Breast epithelium (tissue), 4 donors: ENCODE measurements at places on chromosomes 12 and 14. TPM values are rescaled to one million over a fixed set of nuclear protein-coding genes. Genes with fewer than 3 reads are reported as not detected.

Gene OR10P1
- not detected for total RNA-seq

DNA sequence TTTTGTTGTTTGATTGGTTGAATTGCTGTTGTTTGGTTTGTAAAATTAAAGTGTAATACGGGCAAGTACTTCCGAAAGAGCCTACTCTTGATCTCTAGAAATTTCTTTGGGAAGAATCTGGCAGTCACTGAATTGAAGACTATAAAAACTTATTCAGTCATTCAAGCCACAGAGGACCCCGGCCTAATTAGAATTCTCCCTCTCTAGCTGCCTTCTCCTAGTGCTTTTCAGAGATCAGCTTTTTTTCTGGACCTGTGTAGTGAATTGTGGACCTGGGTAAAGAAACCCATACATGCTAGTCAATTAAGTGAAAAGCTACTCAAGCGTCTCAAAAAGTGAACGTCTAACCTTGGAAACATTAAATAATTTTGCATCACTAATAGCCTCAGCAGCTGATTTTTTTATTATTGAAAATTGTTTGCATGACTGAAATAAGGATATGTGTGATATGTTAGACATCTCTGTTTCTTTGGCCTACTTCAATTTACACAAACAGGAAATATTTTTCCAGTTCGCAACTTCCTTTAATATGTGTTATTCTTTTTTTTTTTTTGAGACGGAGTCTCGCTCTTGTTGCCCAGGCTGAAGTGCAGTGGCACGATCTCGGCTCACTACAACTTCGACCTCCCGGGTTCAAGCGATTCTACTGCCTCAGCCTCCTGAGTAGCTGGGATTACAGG is 27.2 kb downstream of the EFCAB11 start:
- DNase-seq = no peak
- H3K36me3 ChIP-seq = peaks cover 7% of the 10 kb centered on the region
- no peaks in the 10 kb centered on the region for H3K4me1 ChIP-seq
- H3K4me3 ChIP-seq = no peak overlapping the region
- no peaks in the 10 kb centered on the region for H3K27me3 ChIP-seq

DNA sequence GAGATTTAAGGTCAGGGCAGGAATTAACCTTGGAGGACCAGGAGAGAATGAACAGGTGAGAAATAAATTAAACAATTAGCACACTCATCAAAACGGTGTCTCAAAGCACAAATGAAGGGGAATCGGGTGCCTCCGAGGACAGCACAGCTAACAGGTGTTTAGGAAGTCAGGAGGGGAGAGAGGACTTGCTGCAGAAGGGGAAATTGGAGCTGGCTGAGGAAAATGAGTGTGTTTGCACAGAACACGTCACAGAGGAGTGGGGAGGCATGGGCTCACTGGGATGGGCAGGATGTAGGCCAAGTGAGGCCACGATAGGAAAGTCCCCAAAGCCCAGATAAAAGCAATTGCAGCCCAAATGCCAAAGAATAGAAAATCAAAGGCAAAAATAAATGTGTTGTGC is 121.7 kb downstream of the ZNF664 start:
- no peak overlapping the region for H3K4me3 ChIP-seq
- no peak for DNase-seq
- no peaks in the 10 kb centered on the region for H3K36me3 ChIP-seq
- no peak overlapping the region for H3K27ac ChIP-seq
- no peaks in the 10 kb centered on the region for H3K27me3 ChIP-seq
- no peaks in the 10 kb centered on the region for H3K4me1 ChIP-seq

Gene FOXG1
- total RNA-seq = not detected

DNA sequence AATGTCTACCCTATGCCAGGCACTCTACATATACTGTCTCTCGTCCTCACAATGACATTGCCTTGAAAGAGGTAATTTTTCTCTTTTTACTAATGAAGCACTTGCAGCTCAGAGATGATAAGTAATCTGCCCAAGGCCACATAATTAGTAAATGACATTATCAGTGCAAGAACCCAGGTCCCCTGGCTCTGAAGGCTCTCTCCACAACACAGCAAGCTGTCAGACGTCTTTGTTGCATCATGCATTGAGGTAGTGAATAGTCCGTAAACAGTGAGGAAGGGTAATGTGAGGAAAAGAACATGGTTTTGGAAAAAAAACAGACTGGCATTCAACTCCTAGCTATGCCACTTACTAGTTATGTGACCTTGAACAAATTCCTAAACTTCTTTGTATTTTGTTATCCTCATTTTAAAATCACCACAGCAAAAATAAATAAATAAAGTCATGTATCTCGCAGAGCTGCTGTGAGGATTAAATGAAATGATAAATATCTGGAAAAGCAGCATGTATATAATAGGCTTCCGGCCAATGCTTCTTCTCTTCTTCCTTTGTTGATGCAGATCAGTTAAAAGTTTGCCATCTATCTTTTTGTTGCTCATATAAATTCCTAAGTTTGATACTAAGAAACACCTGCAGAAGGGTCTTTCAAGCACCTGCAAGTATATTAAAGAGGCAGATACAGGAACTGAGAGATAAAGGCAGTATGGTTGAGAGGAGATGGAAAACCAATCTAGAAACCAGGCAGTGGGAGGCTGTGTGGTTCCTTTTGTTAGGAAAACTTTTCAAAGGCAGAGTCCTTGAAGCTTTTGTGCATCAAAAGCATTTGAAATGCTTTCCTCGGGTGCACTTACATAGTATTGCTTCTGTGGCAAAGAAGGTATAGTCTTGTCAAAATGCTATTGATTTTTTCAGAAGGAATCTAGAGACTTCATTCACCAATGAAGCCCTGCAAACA is 82.8 kb downstream of the BTG1 start:
- H3K36me3 ChIP-seq = no peaks in the 10 kb centered on the region
- no peaks in the 10 kb centered on the region for H3K4me1 ChIP-seq
- H3K27me3 ChIP-seq = no peaks in the 10 kb centered on the region
- no peak for DNase-seq
- no peak overlapping the region for H3K27ac ChIP-seq

Gene POC1B
- total RNA-seq = 30.4 TPM

Gene P2RX2
- 0.29 TPM for total RNA-seq

DNA sequence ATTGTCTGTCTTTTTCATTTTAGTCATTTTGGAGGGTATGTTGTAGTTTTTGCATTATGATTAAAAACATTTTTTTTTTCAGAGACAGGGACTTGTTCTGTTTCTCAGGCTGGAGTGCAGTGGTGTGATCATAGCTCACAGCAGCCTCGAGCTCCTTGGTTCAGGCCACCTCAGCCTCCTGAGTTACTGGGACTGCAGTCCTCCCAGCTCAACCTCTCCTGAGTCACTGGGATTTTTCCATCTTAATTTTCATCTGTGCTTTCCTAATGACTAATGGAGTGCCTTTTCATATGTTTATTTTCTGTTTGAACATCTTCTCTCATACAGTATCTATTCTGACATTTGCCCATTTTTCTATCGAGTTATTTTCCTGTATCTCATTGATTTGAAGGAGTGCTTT is 52.6 kb downstream of the DYRK2 start:
- no peaks in the 10 kb centered on the region for H3K27me3 ChIP-seq
- no peaks in the 10 kb centered on the region for H3K36me3 ChIP-seq
- no peaks in the 10 kb centered on the region for H3K4me1 ChIP-seq
